ENCODE measurements at places on chromosomes 2 and 18.

- no peak for DNase-seq
Measured at GRCh38 chr2:16111838-16112210, 171.5 kb downstream of the MYCN start.

- DNase-seq: no peak
Measured at GRCh38 chr18:48310999-48311398, 98.2 kb downstream of the ZBTB7C start.

- no peak for DNase-seq
Measured at GRCh38 chr2:84972207-84972783, 1.3 kb downstream of the KCMF1 start.

DNA sequence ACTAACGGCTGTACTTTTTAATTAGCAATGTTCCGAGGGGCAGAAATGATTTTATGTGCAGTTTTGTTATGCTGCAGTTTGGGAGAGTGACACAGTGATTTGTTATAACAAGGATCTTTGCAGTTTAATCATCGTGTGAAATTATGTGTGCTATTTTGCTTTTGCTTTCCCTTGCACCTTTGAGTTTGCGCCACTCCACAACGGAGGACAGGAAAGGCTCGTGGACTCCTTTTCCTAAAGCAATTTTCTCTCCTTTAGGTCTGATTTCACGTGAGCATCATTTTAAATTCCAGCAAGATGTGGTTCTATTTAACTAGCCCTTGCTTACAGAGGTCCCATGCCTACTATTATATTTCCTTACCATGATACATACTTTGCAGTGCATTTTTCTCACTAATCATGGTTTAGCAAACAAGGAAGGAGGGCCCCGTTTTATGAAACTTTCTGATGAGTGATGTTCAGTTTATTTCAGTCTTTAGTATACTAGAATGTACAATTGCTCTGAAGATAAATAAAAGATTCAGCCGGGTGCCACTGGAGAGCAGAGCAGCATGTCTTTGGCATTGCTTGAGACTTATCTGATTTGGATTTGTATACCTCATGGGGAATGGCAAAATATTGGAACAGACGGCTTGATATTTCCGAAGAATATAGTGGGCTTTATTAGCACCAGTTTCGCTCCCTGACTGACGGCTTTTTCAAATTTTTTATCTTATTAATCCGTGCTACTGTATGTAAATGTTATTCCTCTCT lies 528.2 kb upstream of the FANCL start:
- no peak for DNase-seq

DNA sequence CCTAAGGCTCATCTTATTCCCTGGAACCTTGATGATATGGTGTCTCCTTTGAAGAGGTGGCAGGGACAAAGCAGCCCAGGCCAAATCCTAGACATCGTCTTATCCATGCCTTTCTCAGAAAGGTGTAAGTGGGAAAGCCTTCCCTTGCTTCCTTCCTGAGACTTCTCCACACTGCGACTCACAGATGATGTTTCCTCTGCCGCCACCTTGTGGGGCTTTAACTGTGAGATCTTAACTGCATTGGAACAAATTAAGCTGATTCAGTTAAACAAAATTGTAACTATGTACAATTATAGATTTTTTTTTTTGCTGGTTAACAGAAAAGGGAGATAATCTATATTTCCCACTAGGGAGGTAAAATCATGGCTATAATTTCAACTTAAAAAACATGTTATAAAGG lies 10.0 kb upstream of the GCA start:
- DNase-seq: no peak

DNA sequence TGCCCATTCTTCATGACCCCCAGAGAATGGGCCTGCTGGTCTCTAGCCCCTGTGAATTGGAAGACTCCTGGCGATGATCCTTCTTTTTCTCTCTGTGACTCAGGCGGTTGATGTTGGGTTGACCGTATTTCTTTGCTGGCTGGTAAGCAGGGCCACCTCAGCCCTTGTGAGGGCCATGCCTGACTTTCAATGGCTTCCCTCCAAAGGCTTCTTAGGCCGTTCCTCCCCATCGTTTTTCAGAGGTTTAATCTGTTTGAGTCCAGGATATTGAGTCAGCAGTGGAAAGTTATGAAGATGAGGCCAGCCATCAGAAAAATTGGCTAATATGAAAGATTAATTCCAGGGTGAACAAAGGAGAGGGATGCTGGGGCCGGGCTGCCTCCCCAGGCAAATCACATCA lies 13.6 kb downstream of the HPCAL1 start:
- no peak for DNase-seq

GRCh38 chr2:219001100-219001576 lies 7.9 kb upstream of the CRYBA2 start:
- DNase-seq: no peak

- peak; percentile 32 for DNase-seq
Measured at GRCh38 chr18:38497266-38497665, 931.7 kb upstream of the CELF4 start.

- no peak for DNase-seq
Measured at GRCh38 chr18:13407484-13407883, 188.9 kb downstream of the LDLRAD4 start.

DNA sequence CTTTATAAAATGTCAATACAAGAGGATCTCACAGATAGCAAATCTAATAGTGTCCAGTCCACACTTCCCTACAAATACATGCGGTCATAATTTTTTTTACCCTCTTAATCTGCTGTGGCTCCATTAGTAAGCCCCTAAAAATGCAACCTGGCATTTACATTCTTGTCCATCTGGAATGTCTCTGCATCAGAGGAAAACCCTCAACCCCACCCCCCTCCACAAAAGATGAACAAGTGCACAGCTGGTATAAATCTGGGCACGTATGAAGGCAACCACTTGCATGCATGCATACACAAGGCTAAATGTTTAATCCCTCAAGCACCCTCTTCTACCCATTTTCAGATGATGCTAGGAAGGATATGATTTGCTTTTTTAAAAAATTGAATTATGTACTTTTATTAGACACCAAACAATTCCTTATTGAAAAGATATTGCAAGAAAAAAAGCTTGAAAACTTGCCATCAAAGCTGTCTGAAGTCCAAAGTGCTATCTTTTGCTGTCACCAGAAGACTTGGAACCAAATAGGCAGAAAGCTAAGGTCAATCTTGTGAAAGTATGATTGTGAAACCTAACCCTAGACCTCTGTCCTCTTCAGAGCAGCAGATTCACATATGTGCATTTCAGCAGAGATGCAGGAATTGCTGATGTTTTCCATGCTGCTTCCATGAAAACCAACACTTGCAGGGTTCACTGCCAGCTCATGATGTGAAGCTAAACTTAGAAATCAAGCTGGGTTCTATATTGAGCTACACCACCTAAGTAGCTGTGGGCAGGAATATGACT lies 39.0 kb downstream of the IRS1 start:
- DNase-seq: no peak

GRCh38 chr2:40120957-40121356 lies 330.9 kb downstream of the SLC8A1 start:
- DNase-seq: no peak

GRCh38 chr18:59265246-59265973 lies 7.8 kb downstream of the RAX start:
- DNase-seq: peak; percentile 51

DNA sequence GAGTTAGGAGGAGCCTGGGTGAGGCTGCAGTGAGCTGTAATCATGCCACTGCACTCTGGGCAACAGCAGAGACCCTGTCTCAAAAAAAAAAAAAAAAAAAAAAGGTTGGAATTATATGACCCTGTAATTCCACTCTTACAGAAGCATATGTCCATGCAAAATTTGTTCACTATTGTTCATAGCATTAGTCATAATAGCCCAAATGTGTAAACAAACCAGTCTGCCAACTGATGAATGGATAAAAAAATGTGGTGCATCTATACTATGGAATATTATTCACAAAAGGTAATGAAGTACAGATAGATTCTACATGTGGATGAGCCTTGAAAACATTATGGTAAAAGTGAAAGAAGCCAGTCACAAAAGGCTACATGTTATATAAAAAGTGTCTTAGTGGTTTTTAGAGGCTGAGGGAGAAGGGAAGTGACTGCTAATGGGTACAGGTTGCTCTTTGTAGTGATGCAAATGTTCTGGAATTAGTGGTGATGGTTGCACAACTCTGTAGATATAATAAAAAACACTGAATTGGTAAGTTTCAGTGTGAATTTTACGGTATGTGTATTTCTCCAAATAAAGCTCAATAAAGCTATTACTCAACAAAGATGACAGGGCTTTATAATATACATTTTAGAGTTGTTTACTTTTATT lies 9.4 kb downstream of the COA5 start:
- no peak for DNase-seq

DNA sequence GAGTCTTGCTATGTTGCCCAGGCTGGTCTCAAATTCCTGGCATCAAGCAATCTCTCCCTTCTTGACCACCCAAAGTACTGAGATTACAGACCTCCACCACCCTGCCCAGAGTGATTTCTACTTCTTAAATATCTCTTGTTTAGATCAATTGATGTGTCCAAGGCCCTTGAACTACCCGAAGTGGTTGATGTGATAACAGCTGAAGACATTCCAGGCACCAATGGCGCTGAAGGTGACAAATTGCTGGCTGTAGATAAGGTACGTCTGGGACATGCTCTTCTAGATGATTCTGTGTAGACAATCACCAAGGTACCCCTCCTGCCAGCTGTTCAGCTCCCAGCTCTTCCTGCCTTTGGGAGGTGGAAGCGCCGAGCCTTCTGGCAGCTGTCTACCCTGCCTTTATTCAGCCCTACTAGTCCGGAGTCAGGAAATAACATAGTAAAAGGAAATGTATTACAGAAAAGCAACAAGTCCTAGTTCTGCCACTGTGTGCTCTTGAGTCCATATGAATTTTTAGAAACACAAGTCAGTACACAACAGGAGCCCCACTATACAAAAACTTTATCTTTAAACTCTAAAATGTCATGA lies 61.3 kb upstream of the BZW1 start:
- DNase-seq: no peak

GRCh38 chr2:5938566-5938896 lies 246.3 kb downstream of the SOX11 start:
- no peak for DNase-seq

DNA sequence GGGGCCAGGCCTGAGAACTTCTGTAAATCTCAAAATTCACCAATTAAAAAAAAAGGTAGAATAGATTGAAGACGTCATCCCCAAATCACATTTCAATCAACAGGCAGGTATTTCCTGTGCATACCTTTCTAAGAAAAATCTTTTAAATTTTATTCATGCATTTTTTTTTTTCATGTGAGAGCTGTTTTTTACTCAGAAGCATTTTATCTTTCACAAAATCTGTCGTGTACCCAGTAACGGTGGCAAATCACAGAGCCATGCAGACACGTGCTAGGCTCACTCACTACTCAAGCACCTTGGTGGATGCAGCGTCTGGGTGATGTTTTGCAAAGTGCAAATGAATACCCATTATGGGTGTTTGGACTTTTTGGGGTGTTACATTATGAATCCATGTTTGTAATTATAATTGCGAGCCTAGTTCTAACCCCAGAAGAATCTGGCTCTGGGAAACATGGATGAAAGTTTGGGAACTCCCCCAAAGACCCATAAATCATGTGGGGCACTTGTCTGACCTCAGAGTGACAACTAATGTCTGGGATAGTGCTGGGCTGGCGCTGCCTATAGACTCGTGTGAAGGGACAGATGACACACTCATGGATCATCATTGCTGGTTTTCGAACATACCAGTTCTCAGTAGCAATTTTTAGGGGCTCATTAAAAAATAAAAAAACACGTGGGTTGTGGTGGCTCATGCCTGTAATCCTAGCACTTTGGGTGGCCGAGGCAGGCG lies 335.2 kb downstream of the LPIN1 start:
- no peak for DNase-seq

DNA sequence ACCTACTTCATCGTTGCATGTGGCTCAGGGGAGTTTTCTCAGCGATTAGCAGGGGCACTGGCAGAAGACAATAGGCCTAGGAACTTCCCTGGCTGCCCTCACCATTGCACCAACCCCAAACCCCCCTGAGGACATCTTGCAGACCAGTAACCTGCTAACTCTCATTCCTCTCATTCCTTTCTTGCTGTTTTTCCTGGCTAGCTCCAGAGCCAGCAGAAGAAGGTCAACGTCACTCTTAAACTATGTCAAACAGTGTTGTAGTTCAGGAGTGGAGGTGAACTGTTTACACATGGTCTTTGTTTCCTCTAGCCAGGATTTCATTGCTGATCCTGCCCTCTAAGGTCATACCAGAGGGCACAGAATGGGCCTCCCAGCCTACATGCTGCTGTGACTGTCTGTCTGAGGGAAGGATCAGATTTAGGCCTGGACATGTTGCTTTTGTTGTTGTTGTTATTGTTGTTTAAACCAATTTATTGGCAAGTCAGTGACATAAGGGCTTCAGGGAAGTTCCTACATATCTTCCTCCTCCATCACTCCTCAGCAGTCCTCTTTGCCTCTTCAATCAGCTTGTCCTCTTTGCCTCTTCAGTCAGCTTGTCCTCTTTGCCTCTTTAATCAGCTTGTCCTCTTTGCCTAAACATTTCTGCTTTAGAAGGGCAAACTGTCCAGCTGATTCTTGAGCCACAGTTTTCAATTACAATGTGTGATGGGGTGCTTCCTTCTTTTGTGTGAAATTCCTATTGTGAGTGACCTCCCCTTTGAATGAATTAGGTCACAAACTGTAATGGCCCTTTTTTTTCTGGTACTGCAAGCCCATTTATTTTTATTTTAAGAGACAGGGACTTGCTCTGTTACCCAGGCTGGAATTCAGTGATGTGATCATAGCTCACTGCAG lies 471.9 kb upstream of the TNP1 start:
- DNase-seq: no peak

GRCh38 chr2:9115229-9115628 lies 91.4 kb upstream of the ASAP2 start:
- DNase-seq: no peak

- peak; percentile 46 for DNase-seq
Measured at GRCh38 chr2:191642541-191642940, 35.4 kb upstream of the NABP1 start.

DNA sequence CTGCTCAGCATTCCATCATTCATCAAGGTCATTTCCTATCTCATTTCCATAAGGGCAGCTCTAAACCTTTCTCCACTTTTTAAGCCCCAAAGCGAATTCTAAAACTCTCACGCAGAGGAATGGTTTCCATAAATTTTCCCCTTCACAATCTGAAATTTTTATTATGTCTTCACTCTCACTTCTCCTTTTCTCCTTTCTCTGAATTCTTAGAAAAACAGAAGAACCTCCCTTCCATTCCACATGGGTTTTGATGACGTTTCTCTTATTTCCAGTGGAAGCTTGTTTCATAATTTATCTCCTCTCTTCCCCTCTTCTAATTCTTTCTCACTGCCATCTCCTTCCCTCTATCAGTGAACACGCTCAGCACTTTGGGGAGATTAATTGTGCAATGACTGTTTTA lies 97.3 kb downstream of the SPATS2L start:
- DNase-seq: no peak

DNA sequence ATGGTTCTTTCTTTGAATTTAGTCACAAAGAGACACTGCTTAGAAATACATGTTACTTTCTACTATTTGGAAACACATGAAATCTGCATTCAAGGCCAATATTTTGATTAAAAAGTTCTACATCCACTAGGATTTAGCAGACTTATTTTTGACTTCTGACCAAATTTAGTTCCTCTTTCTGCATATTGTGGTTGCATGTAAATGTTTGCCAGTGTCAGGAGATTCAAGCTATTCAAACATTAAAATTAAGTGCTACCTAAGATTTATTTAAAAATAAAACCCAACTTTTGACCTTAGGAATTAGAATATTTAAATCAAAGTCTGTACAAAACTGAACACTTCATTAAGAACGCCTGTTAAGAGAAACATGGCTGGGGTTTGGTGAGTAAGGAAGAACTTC lies 891.1 kb downstream of the CPS1 start:
- no peak for DNase-seq

GRCh38 chr2:109448946-109449788 lies 164.6 kb downstream of the SEPTIN10 start:
- no peak for DNase-seq

Measured in activated CD4-positive, alpha-beta T cell treated with anti-CD3 and anti-CD28 coated beads, Interleukin-2, amount 50 U/mL, for 16 hours (primary cell).